GM12892 (cell line): ENCODE measurements at places on chromosomes 6 and 20.

GRCh38 chr6:131244942-131245341 lies 109.7 kb downstream of the AKAP7 start:
- no peak for DNase-seq

GRCh38 chr6:104969785-104970581 lies 13.1 kb downstream of the LIN28B start:
- DNase-seq = no peak

- DNase-seq = no peak
Measured at GRCh38 chr6:85421181-85421580, 28.7 kb upstream of the NT5E start.

DNA sequence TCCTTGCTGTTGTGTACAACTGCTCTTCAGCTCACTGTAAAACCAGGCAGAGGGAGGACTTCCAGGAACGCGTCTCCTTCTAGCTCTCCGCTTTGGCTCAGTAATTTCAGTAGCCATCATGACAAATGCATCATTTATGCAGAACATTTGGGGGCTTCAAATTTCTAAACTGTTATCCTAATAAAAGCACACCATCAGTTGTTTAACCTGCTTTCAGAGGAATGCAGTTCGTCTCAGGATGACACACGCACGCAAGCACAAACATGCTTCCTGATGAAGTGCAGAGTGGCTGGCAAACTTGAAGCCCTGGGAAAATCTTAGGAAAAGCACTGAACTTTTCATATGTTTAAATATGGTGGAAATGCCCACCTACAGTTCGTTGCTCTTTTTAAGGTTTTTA lies 24.4 kb downstream of the SLC22A23 start:
- DNase-seq = no peak

DNA sequence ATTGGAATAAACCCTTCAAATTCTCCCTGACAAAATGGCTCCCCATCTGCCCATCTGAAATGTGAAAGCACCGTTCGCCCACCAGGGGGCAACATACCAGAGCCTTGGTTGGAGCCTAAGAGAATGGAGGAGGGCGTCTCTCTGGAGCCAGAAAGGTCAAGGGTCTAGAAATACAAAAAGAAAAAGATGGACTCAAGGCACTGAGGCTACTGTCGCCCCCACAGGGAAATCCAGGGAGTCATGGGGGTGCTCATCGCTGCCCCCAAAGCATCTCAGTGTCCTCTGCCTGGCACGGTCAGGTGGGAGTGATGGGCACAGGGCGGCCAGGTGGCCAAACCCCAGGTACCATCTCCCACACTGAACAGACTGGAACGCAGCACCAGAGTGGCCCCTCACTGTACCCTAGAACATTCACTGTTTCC lies 136.3 kb downstream of the ZMYND8 start:
- peak; percentile 49 for DNase-seq

- no peak for DNase-seq
Measured at GRCh38 chr6:108268845-108269244, 8.0 kb upstream of the SNX3 start.

- DNase-seq = no peak
Measured at GRCh38 chr6:130769861-130770260, 57.3 kb upstream of the SMLR1 start.

DNA sequence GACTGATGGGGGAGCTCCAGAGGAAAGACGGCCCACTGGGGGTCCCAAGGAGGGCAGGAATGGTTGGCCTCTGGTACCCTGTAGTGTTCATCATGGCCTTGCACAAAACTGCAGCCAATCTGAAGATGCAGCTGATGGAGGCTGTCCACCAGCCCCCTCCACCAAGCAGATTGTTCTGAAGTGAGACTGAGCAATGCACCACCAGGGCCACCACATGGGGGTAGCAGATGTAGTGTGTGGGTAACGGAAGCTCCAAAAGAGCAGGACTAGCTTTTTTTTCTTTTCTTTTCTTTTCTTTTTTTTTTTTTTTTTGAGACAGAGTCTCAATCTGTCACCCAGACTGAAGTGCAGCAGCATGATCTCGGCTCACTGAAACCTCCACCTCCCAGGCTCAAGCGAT lies 181.0 kb upstream of the MYLIP start:
- DNase-seq = no peak
